ENCODE measurements at places on chromosomes 11 and 22.

DNA sequence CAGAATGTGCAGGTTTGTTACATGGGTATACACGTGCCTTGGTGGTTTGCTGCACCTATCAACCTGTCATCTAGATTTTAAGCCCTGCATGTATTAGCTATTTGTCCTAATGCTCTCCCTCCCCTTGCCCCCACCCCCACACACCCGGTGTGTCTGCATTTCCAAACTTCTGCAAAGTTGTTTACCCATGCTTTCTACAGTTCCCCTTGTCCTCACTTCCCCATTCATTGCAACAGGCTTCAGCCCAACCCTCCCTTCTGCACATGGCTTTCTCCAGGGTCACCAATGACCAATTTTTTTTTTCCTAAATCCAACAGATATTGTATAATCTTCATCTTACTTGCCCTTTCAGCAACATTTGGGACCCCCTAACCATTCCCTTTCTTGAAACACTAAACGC is 32.0 kb upstream of the NUP50 start:
- DNase-seq = peak; percentile 7

DNA sequence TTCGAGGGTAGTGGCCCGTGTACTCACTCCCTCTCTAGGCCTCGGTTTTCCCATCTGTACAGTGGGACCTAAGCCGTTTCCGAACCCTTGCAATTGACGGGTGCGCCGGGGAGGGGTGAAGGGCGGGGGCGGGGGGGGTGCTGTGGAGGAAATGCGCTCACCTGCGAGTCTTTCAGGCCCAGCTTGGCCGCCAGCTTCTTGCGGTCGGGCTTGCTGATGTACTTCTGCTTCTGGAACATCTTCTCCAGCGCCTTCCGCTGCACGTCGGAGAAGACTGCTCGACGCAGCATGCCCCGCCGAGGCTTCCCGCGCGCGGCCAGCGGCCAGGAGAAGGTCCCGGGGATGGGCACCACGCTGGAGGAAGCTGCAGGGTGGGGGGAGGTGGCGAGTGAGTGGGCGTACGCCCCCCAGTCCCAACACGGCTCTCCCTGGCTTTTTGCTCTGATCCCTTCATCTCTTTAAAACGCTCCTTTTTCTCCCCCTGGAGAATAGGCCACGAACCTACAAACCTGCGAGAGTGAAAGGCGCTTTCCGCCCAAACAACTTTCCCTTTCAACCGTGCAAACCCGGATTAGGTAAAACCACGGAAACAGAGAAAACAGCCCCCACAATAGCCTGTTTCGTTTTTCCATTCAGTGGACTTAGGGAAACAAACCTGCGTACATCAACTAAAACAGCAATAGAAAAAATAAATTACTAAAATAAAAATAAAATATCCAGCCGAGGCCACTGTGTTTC is 3.2 kb downstream of the DBX1 start:
- no peak for DNase-seq

GRCh38 chr11:103798446-103798845 is 238.0 kb upstream of the DDI1 start:
- no peak for DNase-seq

- DNase-seq = no peak
Observed at GRCh38 chr11:67060111-67060522, 3.5 kb downstream of the RHOD start.

DNA sequence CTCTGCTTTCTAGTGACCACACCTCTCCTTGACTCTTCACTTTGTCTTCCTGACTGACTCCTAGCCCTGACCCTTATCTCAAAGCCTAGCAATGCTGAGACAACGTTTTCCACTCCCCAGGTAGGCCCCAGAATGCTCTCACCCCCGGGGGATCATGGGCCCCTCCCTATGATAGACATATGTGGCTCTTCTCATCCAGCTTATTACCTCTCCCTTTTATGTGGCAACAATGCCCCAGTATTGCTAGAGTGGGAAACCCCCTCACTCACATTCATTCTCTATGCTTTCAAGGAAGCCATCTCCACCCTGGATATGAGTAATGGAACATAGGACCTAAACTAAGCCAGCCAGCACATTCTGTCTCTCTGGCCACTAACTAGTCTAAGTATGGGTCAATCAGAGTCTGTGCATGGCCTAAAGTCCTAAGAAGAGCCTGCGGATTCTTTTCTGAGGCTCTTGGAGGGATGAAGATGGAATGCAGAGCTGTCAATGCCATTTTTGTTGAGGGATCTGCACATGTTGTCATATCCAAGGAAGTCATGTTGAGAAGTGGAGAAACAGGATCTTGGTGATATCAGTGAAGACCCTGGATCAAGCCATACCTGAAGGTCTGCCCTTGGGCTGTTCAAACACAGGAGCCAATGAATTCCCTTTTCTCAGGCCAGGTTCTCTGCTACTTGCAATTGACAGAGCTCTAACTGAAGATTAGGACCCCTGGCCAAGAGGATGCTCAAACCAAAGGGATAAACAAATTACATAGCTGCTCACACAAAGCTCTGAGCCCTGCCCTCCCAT is 79.8 kb upstream of the GRK3 start:
- no peak for DNase-seq

DNA sequence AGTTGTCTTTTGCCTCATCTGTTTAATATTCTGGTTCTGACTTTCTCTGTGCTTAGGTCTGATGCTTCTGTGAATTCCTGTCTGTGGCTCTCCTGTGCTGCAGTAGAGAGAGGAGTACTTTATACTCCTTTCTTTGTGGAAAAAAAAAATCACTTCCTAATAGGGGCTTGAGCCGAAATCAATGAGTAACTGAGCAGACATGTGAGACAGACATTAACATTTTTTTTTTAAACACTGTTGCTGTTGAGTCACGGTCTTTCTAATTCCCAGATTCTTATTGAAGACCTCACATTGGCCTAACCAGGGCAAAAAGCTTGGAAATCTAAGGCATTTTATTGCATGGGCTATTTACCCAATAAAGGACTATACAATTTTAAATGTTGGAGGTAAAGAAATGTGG is 86.1 kb downstream of the GRM5 start:
- DNase-seq = no peak

- no peak for DNase-seq
Observed at GRCh38 chr11:130937051-130937450, 20.8 kb upstream of the SNX19 start.

DNA sequence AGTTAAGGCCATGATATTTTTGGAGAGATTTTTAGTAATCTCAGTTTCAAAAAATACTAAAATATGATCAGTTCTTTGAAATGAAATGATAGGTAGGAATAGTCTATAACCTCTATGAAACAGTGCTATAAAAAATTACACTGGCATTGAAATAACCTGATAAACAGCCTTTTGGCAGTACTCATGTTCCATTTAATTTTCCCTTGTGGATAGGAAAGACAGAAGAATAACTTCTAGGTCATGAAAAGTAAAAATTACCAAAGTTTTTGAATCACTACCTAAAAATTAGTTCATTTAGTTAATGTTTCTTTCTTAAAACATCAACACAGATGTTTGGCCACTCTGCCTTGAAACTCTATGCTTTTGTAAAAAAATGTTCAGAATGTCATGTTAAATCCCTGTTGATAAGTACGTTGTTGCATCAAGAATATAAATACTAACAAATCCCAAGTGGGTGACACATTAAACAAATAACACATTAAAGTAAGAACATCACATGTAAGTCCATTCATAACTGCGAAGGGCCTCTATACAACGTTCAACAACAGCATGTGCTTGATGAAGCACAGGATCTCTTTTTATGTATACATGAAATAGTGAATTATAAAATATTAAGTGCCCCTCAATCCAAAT is 290.2 kb downstream of the SWAP70 start:
- no peak for DNase-seq

DNA sequence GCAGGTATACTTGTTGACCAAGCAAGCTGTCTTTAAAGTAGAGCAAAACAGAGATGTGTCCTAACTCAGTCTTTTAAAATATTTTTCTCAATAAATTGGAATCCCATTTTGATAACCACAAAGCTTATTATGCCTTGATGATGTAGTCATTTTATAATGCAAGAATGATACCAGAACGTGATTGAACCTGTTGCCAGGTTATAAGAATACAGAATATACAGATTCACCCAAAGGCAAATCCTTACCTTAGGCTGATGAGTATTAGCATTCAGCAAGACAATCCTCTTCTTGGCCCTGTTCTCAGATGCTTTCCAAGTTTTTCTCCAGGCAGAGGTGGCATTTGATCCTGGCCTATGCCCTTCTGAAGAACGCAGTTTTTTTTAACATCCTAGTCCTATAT is 76.1 kb downstream of the PPFIBP2 start:
- no peak for DNase-seq

GRCh38 chr11:28820296-28820989 is 712.3 kb downstream of the METTL15 start:
- no peak for DNase-seq

GRCh38 chr11:114307524-114308203 is 11.5 kb downstream of the NNMT start:
- no peak for DNase-seq
